ENCODE measurements at places on chromosomes 2 and 18. TPM values are rescaled to one million over a fixed set of nuclear protein-coding genes. Genes with fewer than 3 reads are reported as not detected.

- DNase-seq, result no peak
These were observed 839.4 kb upstream of the VRK2 start for GRCh38 chr2:57207191-57207590.

DNA sequence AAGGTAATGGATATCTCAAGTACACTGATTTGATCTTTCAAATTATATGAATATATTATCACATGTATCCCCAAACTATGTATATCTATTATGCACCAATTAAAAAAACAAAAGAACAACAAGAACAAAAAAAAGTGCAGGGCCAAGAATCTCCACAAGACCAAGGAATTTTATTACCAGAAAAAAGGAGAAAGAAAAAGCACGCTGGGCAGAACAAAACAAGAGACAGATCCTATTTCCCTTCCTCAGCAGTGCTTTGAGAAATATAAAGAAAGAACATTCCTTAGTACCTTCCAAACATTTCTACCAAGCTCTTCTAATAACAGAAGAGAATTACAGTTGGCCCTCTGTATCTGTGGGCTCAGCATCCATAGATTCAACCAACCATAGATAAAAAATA lies 144.7 kb upstream of the CREB1 start:
- no peak for DNase-seq

DNA sequence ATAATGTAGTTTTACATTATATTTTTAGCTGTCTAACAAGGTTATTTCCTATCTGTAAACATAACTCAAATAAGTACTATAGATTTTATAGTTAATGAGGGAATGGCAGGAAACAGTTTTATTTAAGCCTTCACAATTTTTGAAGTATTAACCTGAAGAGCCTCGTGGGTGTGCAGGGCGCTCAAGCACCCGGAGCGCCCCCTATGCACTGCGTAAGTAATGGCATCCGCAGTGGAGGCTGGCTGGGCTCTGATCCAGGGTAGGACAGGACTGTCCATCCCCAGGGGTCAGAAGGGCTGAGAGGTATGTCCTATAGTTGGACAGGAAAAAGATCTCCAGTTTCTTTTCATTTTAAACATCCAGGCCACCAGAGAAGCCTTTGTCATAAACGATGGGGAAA lies 8.2 kb upstream of the GBX2 start:
- no peak for DNase-seq

GRCh38 chr2:126909366-126909765 lies 10.7 kb downstream of the TEX51 start:
- no peak for DNase-seq

GRCh38 chr2:157526070-157526469 lies 82.2 kb upstream of the CYTIP start:
- DNase-seq, result no peak

DNA sequence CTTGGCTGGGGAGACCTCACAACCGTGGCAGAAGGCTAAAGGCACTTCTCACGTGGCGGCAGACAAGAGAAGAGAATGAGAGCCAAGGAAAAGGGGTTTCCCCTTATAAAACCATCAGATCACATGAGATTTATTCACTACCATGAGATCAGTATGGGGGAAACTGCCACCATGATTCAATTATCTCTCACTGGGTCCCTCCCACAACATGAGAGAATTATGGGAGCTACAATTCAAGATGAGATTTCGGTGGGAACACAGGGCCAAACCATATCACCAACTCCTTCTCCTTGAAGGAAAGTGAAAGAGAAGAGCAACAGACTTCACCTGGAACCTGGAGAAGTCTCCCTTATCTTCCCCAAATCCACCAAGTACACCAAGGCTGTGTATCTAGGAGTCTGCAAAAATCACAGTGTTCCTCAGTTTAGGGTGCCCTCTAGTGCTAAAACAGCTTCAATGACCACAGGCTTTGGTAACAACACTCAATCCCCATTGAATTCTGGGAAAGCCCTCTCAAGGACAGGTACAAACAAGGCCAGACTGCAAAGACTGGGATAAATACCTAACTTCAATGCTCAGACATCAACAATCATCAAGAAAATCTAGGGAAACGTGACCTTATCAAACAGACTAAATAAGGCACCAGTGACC lies 148.8 kb upstream of the SRD5A2 start:
- no peak for DNase-seq

- no peak for DNase-seq
These were observed 15.3 kb downstream of the NMUR1 start for GRCh38 chr2:231514951-231515297.

DNA sequence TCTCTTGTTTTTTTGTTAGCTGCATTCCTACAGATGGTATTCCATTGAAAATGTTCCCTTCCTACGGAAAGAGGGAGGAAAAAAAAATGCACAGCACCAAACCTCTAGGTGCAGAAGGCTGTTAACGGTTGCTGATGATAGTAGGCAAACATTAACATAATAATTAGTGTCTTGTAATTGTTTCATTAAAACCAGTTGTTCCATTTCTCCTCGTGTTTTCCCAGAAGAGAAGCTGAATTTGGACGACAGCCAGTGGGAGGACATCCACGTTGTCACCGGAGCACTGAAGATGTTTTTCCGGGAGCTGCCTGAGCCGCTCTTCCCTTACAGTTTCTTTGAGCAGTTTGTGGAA lies 494.7 kb downstream of the ARHGAP15 start:
- no peak for DNase-seq

CHAC2 gene
- total RNA-seq, result 1.1 TPM
